ENCODE measurements at places on chromosomes 3 and 15.

GRCh38 chr3:10669490-10670048 is 146.5 kb upstream of the SLC6A11 start:
- no peak for DNase-seq

DNA sequence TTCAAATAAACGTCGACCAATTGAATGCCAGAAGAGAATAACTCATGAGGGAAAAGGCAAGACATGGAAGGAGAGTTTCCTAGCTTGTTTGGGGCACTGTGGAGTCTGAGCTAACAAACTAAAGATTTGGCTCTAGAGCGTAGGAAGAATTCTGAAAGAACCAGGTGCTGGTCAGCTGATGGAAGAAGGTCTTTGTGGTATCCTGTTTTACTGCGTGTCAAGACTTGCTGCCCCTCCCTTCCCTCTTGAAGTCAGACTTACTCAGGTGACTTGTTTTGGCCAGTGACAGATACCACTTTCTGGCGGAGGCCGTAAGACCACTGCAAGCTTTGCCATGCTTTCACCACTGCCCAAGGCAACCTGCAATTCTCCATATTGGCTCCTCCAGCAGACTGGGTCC is 673 bp upstream of the HCLS1 start:
- DNase-seq = no peak

DNA sequence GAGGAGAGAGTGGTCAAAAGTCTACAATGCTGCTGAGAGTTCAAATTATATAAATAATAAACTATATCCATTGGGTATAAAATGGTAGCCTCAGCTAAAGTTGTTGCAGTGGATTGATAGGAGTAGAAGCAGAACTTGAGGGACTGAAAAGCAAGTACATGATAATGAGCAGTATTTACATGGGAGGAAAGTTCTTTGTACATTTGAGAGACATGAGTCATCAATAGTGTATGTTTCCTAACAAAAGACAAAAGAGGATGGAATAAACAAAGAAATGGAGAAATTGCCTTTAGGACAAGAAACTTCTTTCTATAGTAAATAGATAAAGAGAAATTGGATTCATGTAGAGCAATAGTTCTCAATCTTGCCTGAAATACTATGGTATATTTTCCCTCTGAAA is 110.0 kb upstream of the PLSCR5 start:
- DNase-seq = no peak

DNA sequence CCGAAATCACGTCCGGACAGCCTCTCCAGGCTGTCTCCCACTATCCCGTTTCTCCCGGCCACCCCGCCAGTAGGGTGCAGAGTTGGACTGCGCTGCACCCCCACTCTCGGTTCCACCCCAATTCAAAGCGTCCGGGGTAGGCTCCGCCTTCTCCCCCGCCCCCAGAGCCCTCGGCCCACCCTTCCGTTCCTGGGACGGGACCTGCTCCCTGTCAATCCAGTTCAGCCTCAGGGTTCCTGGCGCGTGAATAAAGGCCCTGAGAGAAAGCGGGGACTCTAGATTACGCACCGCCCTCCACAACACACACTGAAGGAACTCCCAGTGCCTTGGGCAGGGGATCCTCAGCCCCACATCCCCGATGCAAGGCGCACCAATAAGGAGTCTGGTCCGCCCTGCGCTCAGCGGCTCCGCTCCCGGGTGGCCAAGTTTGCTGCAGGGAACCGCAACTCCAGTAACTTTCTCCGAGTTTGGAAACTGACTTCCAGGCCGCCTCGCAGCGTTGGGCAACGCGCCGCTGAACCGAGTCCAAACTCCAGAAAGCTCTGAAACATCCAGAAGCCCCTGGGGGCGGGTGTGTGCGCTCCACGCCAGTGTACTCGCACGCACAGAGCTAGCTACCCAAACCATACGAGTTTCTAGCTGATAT is 1.9 kb downstream of the ADAMTS9 start:
- DNase-seq = no peak

DNA sequence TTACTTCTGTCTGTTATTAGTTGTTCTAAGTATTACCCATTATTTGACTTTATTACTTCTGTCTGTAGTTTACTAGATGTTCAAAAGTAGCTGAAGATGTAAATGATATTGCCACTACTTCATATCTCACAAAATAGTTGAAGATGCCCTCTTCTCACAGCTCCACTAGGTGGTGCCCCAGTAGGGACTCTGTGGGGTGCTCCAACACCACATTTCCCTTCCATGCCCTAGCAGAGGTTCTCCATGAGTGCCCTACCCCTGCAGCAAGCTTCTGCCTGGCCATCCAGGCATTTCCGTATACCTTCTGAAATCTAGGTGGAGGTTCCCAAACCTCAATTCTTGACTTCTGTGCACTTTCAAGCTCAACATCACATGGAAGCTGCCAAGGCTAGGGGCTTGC is 80.8 kb downstream of the KCNH8 start:
- DNase-seq = no peak

Data from stimulated activated naive CD8-positive, alpha-beta T cell treated with anti-CD3 and anti-CD28 coated beads, Interleukin-15, amount 100 ng/mL, for 72 hours (primary cell).